ENCODE measurements at places on chromosomes 16 and 17.

- no peak for DNase-seq
These were observed 13.1 kb downstream of the POLR2A start for GRCh38 chr17:7497228-7497627.

- no peak for DNase-seq
These were observed 2.8 kb downstream of the TOB1 start for GRCh38 chr17:50863221-50863843.

GRCh38 chr17:13776027-13776551 lies 174.4 kb upstream of the HS3ST3A1 start:
- DNase-seq = peak; percentile 85

DNA sequence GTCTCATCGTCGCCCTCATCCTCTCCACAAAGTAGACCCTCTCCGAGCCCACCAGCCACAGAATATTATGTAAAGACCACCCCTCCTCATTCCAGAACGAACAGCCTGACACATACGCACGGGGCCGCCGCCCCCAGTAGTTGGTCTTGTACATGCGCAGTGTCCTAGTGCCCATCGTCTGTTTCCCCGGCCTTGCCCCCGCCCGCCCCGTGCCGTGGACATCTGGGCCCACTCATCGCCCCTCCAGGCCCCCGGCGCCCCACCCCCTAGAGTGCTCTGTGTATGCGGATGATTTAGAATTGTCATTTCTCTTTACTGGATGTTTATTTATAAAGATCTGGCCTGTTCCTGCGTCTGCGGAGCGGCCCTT lies 475 bp upstream of the AMDHD2 start:
- DNase-seq = no peak

- no peak for DNase-seq
These were observed 6.5 kb downstream of the NATD1 start for GRCh38 chr17:21246698-21247097.

GRCh38 chr16:85678821-85679220 lies 9.9 kb downstream of the GINS2 start:
- no peak for DNase-seq

- DNase-seq = no peak
These were observed 22.0 kb downstream of the PRCD start for GRCh38 chr17:76561799-76562268.

GRCh38 chr17:61063528-61063927 lies 336.1 kb upstream of the TBX2 start:
- DNase-seq = no peak

DNA sequence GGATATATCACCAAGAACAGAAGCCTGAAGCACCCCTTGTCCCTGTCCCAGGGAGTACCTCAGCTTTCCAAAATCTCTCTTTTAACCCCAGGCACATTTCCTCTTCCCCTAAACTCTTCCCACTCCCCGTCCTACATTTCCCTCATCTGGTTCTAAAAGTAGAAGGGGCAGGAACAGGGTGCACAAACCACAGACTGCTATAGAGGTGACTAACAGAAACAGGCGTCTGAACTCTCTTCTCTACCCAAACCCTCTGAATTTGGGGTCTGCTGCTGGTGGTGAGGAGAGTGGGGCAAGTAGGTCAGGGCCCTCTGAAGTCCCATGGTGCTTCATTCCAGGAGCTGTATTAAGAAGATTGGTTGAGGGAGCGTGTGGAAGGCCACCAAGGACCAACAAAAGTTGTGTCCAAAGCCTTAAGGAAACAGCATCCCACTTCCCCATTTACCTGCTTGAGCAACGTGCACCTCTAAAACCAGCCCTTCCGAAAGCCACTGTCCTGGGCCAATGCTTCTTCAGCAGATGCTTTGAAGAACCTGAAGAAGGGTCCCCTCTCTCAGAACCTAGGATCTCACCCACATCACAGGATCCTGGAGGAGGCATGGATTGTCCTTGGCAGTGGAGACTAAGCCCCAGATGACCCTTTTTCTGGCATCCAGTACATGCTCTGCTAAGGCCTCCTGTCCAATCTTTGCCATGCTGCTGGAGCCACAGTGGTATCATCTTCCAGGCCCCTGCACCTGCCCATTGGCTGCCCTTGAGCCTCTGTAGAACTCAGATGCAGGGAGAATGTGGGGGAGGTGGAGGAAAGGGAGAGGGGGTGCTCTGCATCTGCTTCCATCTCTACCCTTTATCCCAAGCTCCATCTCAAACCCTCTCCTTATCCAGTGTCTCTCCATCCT lies 5.7 kb upstream of the NR1D1 start:
- DNase-seq = no peak

GRCh38 chr16:64745258-64745930 lies 376.5 kb downstream of the CDH11 start:
- DNase-seq = no peak

- no peak for DNase-seq
These were observed 163.2 kb downstream of the SPECC1 start for GRCh38 chr17:20172376-20172775.

GRCh38 chr16:51271156-51271701 lies 120.2 kb upstream of the SALL1 start:
- no peak for DNase-seq

GRCh38 chr16:13956635-13957196 lies 36.8 kb downstream of the ERCC4 start:
- DNase-seq = no peak

GRCh38 chr17:79702034-79702433 lies 28.7 kb upstream of the ENPP7 start:
- no peak for DNase-seq

DNA sequence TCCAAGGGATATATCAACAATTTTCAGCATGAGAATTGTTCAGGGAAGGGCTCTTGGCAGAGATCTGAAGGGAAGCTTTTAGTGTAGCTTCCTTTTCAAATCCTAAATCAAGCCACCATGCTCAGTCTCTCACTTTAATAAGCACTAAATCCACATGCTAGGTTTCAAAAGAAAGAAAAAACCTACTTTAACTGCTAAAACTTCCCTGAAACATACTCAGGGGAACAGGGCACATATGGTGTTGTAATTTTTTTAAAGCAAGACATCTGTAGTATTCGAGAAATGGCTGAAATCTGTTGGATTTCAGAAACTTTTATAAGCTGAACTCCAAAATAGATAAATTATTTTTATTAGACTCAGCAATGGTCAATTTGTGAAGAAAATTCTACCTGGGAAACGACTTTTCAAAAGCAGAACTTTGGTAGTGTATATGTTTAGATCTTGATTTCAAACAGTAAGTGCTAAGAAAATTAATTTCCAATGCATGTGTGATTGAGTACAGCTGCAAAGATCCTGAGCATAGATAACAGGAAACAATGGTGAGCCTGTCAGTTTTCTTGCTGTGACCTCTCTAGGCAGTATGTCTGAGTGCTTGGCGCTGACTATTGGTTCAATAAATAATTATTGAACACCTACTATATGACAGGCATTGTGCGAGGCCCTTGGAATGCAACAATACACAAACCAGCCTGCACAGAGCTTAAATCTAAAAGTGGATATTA lies 804.5 kb upstream of the SOX9 start:
- no peak for DNase-seq

- no peak for DNase-seq
These were observed 153.5 kb upstream of the CDC42EP4 start for GRCh38 chr17:73465130-73465952.

DNA sequence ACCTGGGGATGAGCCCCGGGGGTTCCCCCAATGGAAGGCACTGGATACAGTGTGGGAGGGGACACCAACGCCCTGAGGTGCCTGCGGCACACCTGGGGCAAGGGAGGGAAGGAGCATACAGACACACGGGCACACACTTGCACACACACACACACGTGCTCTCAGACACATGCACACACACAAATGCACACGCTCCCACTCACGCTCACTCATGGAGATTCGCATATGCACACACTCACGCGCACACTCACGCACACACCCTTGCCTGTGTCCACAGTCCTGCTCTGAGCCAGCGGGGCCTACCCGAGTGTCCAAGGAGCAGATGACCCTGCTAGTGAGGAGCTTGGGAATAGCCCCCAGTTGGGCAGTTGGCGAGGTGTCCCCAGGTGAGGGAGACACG lies 16.7 kb upstream of the PVALEF start:
- no peak for DNase-seq

DNA sequence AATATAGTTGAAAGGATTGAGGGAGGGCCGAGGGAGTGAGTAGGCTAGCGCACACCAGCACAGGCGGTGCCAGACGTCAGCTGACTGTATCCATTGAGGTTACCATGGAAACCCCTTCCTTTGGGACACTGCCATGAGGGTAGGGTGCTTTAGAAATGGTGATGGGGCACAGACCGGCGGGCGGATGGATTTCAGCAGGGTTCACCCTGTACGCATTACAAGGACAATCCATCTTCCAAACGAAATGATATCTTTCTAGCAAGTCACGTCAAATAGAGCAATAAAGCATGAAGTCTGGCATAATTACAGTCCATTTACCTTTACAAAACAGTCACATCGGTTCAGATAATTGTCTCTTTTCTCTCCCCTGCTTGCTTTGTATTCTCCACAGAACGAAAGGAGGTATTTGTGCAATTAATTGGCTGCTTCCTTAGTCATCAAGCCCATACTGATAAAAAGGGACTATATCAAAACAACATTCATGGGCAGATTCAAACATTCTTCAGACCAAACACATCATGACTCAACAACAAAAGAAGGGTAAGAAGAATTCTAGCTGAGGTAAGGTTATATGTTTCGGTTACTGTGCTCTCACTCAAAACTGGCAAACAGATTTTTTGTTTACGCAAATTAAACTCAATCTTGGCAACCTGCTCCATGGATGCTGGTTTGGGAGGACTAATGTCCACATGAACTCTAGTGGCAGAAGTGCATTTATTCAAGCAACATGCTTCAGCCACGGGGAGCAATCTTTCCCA lies 140.6 kb downstream of the CDK5R1 start:
- DNase-seq = no peak

GRCh38 chr16:47590472-47590871 lies 129.3 kb downstream of the PHKB start:
- DNase-seq = no peak

DNA sequence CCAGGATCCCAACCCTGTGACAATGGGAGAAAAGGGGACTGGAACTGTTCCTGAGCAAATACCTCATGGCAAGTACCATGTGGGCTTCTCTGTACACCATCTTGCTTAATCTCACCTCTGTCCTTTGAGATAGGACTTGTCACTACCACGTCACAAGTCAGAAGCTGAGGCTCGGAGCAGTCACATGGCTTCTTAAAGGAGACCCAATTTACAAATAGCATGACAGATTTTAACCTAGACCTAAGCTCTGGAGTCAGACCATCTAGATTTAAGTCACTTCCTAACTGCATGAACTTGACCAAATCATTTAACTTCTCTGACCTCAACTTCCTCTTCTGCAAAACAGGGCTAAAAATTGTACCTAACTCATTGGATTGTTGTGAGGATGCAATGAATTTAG lies 36.0 kb upstream of the CCL1 start:
- no peak for DNase-seq

- no peak for DNase-seq
These were observed 3.8 kb upstream of the UBE2Z start for GRCh38 chr17:48904428-48904827.

GRCh38 chr16:49327466-49327865 lies 45.8 kb upstream of the CBLN1 start:
- DNase-seq = no peak

DNA sequence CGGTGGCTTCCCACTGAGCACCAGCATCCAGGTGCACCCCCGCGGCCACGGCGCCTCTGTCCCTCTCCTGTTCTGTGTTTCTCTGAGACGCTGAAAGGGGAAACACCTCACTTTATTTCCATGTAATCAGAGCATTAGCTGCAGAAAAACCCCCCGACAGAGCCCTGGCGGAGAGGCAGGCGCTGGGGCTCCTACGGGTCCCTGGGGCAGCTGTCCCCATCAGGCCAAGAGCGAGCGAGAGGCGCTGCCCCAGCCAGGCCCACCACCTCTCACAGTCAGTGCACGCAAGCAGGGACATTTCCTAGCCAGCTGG lies 27.1 kb upstream of the CHMP6 start:
- no peak for DNase-seq

DNA sequence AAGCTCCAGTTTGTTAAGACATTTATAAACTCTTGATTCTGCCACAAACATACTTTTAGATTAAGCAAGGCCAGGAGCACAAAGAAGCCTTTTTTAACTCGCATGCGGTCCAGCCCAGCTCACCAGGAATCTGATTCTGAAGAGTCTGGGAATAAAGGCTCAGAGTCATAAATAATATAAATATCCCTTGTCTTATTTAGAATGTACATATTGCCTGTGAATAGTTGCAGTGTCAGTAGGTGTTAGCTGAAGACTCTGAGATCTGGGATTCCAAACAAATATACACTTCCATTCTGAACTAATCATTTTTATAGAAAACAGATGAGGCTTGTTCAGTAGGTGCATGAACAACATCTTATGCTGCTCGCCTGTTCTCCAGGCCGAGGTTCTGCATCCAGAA lies 59.1 kb upstream of the ELAC2 start:
- no peak for DNase-seq

GRCh38 chr17:32723310-32723955 lies 153.5 kb downstream of the MYO1D start:
- DNase-seq = no peak

DNA sequence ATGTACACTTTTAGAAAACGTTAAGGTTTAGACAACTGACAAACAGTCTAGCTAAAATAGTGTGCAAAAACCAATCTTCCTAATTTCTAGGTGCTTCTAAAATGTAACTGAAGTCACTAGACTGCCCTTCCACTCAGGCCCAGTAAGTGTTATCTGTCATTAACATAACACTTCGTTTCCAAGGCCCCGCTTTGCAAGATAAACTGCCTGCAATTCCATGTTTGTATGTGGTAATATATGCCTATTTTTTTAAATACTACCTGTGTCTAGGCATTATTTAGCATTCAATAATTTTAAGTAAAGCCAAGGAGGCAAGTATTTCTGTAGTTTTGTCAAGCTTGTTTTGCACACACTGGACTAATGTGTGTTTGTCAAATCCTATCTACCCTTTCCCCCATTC lies 3.2 kb downstream of the USP32 start:
- DNase-seq = no peak

DNA sequence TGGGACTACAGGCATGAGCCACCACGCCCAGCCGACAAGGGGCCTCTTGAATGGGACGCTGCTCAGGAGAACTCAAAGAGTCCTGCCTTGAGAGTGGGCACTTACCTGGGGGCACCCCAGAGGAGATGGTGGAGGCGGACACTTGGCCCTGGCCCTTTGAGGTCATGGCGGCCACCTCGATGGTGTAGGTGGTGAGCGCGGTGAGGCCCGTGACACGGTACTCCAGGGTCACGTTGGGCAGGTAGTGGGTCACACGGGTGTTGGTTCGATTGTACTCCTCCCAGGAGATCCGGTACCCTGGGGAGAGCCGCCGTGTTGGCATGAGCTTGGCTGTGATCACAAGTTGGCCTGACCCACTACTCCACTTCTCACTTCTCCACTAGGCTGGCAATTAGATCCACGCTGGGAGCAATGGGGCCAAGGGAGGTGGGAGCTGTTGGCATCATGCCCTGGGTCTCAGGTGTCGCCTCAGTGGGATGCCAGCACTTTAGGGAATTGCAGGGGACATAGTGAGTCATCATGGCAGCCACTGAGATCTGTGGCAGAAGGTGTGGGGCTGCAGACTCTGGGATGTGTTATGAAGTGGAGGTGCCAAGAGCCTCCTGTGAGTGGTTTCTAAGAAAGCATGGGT lies 89.2 kb upstream of the CDC42EP4 start:
- no peak for DNase-seq

Data from RWPE1 (cell line).